Activated CD4-positive, alpha-beta T cell treated with anti-CD3 and anti-CD28 coated beads for 36 hours (primary cell): ENCODE measurements at places on chromosomes 1 and 21. TPM values are rescaled to one million over a fixed set of nuclear protein-coding genes. Genes with fewer than 3 reads are reported as not detected.

DNA sequence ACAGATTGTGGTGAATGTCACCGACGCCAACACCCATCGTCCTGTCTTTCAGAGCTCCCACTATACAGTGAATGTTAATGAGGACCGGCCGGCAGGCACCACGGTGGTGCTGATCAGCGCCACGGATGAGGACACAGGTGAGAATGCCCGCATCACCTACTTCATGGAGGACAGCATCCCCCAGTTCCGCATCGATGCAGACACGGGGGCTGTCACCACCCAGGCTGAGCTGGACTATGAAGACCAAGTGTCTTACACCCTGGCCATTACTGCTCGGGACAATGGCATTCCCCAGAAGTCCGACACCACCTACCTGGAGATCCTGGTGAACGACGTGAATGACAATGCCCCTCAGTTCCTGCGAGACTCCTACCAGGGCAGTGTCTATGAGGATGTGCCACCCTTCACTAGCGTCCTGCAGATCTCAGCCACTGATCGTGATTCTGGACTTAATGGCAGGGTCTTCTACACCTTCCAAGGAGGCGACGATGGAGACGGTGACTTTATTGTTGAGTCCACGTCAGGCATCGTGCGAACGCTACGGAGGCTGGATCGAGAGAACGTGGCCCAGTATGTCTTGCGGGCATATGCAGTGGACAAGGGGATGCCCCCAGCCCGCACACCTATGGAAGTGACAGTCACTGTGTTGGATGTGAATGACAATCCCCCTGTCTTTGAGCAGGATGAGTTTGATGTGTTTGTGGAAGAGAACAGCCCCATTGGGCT, 3.0 kb downstream of the CELSR2 start:
- no peaks in the 10 kb centered on the region for H3K36me3 ChIP-seq
- H3K4me3 ChIP-seq = no peak overlapping the region
- DNase-seq = no peak
- peaks cover 4% of the 10 kb centered on the region for H3K4me1 ChIP-seq

DNA sequence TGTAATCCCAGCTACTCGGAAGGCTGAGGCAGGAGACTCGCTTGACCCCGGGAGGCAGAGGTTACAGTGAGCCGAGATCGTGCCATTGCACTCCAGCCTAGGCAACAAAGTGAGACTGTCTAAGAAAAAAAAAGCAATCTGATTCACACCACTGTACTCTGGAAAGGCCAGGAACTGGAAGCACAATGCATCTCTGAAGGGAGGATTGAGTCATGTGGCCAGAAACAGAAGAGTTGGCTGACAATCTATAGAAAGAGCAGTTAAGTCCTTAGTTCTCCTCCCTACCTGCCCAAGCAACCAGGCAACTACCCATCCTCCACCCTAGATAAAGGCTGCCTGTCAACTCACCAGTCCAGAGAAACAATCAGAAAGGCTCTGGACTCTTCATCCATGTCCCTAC, 45.9 kb downstream of the PIK3R3 start:
- no peak overlapping the region for H3K27ac ChIP-seq
- no peak for DNase-seq
- H3K4me3 ChIP-seq = no peak overlapping the region
- peaks cover 2% of the 10 kb centered on the region for H3K27me3 ChIP-seq
- H3K36me3 ChIP-seq = no peaks in the 10 kb centered on the region
- H3K4me1 ChIP-seq = no peaks in the 10 kb centered on the region

DNA sequence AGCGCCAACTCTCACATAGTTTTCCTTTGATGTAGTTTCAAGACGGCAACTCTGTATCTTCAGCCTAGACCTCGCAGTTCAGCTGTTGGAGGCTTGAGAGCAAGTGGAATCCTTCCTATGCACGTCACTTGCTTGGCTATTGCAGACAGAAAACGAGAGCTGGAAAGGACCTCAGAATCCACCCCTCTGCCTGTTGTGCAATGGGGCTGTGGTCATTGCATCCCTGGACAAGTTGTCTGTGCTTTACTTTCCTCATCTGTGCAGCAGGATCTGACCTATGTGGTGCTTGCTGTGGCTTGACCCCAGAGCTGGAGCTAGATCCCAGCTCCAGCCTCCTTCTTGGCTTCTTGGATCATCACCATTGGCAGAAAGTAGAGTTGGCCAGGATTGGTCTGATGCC, 50.0 kb upstream of the IGSF21 start:
- H3K4me3 ChIP-seq = no peak overlapping the region
- H3K4me1 ChIP-seq = no peaks in the 10 kb centered on the region
- no peak overlapping the region for H3K27ac ChIP-seq
- peaks cover 9% of the 10 kb centered on the region for H3K27me3 ChIP-seq
- no peaks in the 10 kb centered on the region for H3K36me3 ChIP-seq

- H3K4me3 ChIP-seq = no peak overlapping the region
- H3K4me1 ChIP-seq = peaks cover 43% of the 10 kb centered on the region
- H3K27me3 ChIP-seq = peaks cover 5% of the 10 kb centered on the region
- peak; percentile 56 for DNase-seq
- no peak overlapping the region for H3K27ac ChIP-seq
Observed at GRCh38 chr21:31346256-31346821, 2.3 kb upstream of the TIAM1 start.

DNA sequence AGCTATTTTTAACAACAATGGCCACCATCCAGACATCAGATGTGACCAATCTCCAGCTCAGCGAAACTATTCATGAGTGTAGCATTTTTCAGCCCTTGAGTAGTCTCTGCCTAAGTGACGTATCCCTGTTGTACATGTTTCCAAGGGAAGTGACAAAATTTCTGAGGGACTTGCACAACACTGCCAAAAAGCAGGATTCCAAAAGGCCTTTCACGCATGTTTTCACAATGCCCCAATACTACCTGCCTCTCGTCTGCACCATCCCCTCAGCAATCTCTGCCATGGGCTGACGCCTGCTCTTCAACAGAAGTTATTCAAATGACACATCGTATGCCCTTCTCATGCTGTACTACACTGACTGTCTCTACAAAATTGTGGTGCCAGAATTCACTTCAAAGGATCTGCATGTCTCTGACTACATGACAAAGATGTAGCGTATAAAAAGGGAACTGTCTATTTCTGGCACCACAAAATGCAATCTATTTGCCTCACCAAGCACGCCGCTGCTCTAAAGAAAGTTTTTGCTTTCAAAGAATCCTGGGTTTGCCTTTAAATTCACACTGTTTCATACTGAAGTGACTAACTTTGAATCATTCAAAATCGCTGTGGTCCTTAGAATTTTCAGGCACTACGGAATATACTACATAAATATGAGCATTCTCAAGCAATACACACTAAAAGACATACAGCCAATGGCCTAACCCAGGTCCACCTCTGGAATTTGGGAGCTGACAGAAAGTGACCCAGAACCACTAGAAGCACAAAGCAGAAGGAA, 32.9 kb downstream of the JAK1 start:
- H3K36me3 ChIP-seq = peaks cover 33% of the 10 kb centered on the region
- DNase-seq = peak; percentile 61
- peaks cover 79% of the 10 kb centered on the region for H3K4me1 ChIP-seq
- no peaks in the 10 kb centered on the region for H3K27me3 ChIP-seq
- H3K4me3 ChIP-seq = peak overlapping the region; percentile 30

DNA sequence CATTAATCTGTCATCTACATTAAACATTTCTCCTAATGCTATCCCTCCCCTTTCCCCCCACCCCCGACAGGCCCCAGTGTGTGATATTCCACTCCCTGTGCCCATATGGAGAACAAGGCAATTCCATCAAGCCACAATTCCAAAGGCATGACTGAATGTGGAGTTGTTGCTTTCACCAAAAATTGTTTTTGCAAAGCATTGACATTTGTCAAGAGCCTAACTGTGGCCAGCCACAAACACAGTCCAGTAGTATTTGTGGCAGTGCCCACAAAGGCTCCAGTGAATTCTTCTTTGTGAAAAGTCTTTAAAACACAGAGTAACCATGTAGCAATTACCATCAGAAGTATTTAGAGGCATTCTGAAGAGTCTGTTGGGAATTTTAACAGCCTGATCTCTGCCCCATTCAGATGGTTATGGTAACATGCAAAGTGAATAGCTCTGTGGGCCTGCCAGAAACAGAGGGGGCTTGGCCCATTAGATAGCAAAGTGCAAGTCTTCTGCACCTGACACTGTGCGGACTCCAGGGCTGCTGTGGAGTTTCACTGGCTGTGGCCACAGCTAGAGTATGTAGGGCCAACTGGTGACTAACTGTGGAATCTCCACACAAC, 11.6 kb upstream of the LRRC53 start:
- H3K4me1 ChIP-seq = no peaks in the 10 kb centered on the region
- H3K27me3 ChIP-seq = peaks cover 4% of the 10 kb centered on the region
- H3K36me3 ChIP-seq = no peaks in the 10 kb centered on the region
- H3K4me3 ChIP-seq = no peak overlapping the region
- DNase-seq = no peak

- no peak for DNase-seq
- H3K36me3 ChIP-seq = no peaks in the 10 kb centered on the region
- H3K4me1 ChIP-seq = peaks cover 16% of the 10 kb centered on the region
- no peak overlapping the region for H3K4me3 ChIP-seq
Observed at GRCh38 chr1:64980745-64981600, 14.6 kb upstream of the JAK1 start.

DNA sequence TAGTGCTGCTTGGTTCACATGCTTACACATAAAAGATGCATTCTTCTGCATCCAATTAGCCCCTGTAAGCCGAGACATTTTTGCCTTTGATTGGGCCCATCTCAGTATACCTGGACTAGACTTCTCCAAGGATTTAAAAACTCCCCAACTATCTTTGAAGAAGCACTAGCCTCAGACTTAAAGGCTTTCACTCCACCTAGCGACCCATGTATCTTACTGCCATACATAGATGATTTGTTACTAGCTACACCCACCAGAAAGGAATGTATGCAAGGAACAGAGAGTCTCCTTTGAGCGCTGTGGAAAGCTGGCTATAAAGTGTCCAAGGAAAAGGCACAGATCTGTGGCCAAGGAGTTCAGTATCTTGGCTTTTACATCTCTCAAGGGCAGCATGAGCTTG, 91.7 kb downstream of the LIPI start:
- DNase-seq = no peak
- H3K27me3 ChIP-seq = no peaks in the 10 kb centered on the region
- no peaks in the 10 kb centered on the region for H3K36me3 ChIP-seq
- H3K4me3 ChIP-seq = no peak overlapping the region

DNA sequence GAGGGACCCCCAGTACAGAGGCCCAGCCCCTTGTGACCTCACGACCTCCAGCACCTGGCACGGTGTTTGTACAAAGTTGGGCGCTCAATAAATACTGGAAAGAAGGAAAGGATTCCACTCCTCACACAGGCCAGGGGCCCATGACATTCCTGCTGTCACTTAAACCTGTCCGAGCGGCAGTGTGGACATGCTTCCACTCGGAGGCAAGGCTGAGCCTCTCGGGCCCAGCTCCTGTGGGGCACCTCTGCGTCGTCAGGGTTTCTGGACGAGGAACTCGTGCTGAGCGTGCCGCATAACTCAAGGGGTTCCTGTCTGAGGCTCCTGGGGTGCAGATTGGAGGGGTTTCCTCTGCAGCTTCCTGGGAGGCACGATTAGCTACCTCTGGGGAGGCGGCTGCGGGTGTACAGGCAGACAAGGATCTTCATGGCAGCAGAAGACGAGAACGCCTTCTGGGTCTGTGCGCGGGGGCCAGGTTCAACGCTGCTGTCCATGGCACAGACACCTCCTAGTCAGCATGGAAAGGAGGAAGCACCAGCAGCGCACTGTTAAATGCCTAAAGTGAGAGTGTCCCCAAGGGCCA, 3.6 kb upstream of the SMIM1 start:
- H3K27ac ChIP-seq = no peak overlapping the region
- no peak overlapping the region for H3K4me3 ChIP-seq
- no peaks in the 10 kb centered on the region for H3K36me3 ChIP-seq
- peaks cover 2% of the 10 kb centered on the region for H3K27me3 ChIP-seq
- DNase-seq = no peak

DNA sequence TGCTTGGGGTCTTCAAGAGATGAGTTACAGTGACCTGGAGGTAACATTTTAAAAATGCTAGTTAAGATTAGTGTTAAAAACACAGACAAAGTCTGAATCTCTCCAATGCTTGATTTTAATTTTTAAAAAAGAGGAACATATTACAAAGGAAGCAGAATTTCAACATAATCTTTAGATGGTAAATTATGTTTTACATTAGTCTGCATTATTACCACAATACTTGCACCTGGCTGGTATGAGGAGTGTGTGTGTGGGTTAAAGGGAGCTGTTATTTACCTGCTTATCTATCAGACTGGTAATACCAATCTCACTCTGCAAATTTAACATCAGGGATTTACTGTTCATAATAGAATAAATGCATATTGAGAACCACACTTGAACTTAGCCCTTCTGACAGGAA, 10.3 kb upstream of the KCNJ15 start:
- peaks cover 15% of the 10 kb centered on the region for H3K27me3 ChIP-seq
- DNase-seq = no peak
- no peak overlapping the region for H3K4me3 ChIP-seq
- no peak overlapping the region for H3K27ac ChIP-seq
- no peaks in the 10 kb centered on the region for H3K36me3 ChIP-seq

GRCh38 chr1:193741228-193741627, 554.8 kb upstream of the B3GALT2 start:
- H3K36me3 ChIP-seq = no peaks in the 10 kb centered on the region
- no peak overlapping the region for H3K4me3 ChIP-seq
- DNase-seq = no peak
- H3K4me1 ChIP-seq = no peaks in the 10 kb centered on the region

DNA sequence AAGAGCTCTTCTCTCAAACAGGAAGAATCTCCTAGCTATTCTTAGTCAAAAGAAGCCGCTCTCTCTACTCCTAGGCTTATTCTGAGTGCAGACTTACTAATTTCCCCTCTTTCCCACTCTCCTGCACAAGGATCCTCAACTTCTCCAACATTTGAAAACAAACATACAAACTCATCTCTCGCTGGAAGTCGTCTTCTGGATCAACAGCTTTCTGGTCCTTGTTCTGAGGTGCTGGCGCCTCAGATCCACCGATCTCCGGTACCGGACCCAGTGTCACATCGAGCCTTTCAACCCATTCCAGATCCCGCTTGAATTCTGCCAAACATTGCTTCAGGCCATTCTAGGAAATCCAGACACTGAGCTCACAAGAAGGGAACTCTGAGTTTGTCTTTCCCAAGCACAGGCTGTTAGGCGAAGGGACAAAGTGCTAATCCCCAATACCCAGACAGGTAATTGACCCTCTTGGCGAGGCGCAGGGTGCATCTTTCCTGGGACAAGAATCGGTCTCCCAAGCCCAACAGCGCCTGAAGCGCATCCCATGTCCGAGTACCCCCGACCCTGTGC, 696 bp downstream of the EBNA1BP2 start:
- H3K4me1 ChIP-seq = peaks cover 29% of the 10 kb centered on the region
- peaks cover 3% of the 10 kb centered on the region for H3K27me3 ChIP-seq
- no peak for DNase-seq
- peak overlapping the region; percentile 93 for H3K4me3 ChIP-seq

DNA sequence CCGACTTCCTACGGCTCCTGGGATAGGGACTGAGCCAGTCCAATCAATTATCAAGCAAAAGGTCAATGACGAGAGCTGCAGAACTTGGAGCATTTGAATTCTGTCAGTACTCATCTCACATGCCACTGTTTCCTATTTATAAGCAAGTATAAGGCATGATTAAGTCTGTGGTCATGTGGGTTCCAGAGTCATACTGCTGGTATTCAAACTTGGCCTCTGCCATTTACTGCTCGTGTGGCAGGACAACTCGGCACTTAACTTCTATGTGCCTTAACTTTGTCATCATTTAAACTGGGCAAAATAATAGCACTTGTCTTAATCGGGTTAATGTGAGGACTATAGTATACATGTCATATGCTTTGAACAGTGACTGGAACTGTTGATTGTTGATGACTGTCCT, 44.9 kb upstream of the TNFSF18 start:
- no peaks in the 10 kb centered on the region for H3K4me1 ChIP-seq
- no peaks in the 10 kb centered on the region for H3K36me3 ChIP-seq
- no peak for DNase-seq
- H3K27ac ChIP-seq = no peak overlapping the region
- no peak overlapping the region for H3K4me3 ChIP-seq

Gene WDR64
- not detected for total RNA-seq

Gene TSPAN2
- total RNA-seq = 0.91 TPM

Gene PGLYRP4
- total RNA-seq = 0.09 TPM

Gene TRIM17
- 1.3 TPM for total RNA-seq

Gene CYP2J2
- 1.6 TPM for total RNA-seq
